ENCODE measurements at places on chromosomes 6 and 20.

- no peak for DNase-seq
Observed at GRCh38 chr6:31049518-31049917, 39.2 kb downstream of the MUC22 start.

DNA sequence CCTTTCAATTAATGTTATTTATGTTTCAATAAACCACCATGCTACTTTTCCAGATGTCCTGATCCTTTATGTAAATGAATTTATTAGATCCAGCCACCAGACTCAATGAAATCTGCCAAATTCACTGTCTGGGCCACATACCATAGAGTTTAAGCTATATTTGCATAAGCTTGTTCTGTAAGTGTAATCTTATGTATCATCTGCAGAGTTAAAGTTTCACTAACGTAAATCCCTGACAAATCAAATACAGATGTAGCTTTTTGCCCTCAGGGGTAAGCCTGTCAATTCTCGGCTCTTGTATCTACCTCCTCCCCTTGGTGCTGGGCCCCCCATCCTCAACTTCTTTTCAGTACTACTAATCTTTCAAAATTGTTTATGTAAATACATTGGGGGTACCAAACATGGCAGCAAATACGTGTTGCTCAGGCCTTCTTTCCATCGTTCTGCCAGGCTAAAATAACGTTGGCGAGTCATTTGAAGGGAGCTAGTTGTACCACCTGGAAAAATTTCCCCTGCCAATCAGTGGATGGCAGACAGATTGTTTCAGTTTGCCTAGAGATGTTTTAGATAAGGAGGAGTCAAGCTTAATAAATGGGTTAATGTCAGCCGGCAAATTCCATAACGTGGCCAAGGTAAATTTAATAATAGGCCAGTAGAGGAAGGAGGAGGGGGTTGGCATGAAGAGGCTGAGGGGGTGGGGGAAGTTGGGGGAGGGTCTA is 79.6 kb downstream of the RPS12 start:
- DNase-seq = no peak

- DNase-seq = no peak
Observed at GRCh38 chr6:45527210-45527609, 149.5 kb upstream of the SUPT3H start.

DNA sequence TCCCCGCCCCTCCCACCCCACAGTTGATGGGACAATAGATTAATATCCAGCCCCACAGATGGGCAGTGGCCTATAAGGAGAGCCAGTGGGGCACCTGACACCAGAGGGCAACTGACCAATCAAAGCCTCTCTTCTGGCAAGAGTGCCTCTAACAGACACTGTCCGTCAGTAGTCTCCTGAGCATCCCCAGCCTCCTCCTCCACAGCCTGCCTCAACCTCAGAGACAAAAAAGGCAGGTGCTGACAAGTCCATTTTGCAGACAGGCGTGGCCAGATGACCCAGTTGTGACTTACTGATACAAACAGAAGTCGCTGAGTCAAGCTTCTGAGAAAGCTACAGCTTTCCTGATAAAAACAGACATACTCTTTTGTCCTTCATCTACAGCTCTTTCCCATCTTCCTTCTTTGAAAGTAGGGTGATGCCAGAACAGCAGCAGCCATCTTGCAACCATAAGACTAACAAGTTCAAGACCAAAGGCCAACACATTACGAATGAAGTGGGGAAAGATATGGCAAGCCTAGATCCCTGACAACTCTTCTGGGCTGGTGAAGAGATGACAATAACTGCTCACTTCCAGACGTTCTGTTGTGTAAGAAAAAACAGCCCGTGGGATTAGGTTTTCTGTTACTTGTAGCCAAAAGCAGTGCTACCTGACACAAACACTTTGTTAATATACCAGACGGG is 12.3 kb downstream of the PPIL1 start:
- no peak for DNase-seq

GRCh38 chr6:67875877-67876383 is 759.2 kb upstream of the ADGRB3 start:
- DNase-seq = no peak

All from activated naive CD4-positive, alpha-beta T cell treated with anti-CD3 and anti-CD28 coated beads, Interleukin-2, amount 50 U/mL, for 72 hours (primary cell).